ENCODE measurements at places on chromosomes 5 and 9.

DNA sequence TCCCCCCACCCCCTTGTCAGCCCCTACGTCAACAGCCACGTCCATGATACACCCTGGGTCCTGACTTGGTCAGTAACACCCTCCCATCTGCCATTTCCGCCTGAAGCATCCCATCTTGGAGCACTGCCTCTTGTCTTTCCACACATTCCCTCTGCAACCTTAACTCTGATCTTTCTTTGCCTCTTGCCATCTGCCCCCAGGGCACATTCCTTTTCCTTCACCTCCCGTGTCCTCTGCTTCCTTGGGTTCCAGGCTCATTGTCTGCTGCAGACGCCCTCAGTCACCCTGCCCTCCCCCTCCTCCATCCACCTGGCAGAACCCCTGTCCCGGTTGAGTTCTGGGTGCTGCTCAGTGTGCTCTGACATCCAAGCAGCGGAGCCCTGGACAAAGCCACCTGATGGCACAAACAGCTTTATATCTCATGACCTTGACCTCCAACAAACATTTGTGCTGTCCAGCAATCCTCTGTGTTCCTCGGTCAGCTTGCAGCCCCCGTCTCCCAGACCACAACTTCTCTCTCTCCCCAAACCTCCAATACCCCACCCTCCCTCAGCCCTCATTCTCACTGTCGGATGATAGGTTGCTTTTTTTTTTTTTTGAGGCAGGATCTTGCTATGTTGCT lies 97.7 kb upstream of the IER5L start:
- peak; percentile 11 for DNase-seq

DNA sequence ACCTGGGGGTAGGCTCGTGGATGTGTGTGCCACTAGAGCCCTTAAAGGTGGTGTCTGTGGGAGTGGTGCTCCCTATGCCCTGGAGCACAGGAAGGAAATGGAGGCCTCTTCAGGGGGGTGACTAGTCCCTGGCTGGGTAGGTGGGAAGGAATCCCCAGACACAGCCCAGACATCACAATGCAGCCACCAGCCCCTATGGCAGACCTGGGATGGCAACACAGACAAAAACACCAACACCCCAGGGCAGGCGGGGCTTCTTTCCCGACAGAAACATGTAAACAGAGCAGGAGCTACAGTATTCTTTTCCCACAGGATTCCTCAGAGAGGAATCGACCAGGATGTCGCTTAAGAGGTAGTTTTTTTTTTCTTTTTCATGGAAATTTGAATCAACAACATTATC lies 10.4 kb upstream of the NR5A1 start:
- no peak for DNase-seq

DNA sequence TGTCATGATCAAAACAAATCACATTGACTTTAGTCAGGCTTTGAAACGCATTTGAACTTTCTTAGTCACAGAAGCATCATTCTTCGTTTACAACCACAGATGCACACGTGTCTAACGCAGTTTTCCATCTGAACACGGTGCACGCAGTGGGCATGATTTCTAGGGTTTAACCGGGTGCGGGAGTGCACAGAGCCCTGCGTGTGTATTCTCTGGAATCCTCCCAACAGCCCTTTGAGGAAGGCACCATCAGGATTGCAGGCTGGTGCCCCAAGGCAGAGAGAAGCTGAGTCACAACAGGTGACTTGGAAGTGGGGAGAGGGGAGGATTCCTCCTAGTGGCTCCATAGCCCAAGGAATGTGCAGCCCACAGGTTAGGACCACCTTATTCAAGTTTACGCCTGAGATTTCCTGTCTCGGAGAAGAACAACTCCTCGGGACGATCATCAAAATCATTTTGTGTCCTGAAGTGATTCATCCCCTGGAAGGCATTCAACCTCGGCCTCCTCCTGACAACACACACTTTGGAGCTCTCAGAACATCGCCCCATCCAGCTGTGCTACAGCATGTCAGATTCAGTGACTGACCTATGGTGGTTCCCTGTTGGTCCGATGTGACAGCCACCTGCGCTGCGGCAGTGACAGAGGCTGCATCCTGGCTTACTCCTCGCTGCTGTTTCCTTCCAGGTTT lies 13.1 kb downstream of the ROPN1L start:
- DNase-seq = peak; percentile 91

GRCh38 chr5:86807046-86808031 lies 189.6 kb downstream of the COX7C start:
- no peak for DNase-seq

DNA sequence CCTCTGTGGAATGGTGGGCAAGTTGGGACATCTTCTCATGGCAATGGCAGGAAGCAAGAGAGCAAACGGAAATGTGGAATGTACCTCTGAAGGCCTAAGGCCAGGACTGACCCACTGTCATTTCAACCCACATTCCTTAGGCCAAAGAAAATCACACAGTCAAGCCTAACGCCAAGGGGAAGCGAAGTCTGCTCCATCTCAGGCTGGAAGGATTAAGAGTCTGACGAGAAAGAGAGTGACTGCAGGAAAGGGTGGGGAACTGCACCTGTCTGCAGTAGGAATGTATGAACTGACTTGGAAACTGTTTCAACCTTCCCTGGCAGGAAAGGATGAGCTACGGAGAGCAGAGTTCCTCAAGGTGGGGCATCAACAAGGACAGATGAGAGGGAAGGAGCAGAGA lies 90.2 kb upstream of the TAS2R1 start:
- no peak for DNase-seq
